GM04504 (cell line): ENCODE measurements at places on chromosomes 16 and 17.

DNA sequence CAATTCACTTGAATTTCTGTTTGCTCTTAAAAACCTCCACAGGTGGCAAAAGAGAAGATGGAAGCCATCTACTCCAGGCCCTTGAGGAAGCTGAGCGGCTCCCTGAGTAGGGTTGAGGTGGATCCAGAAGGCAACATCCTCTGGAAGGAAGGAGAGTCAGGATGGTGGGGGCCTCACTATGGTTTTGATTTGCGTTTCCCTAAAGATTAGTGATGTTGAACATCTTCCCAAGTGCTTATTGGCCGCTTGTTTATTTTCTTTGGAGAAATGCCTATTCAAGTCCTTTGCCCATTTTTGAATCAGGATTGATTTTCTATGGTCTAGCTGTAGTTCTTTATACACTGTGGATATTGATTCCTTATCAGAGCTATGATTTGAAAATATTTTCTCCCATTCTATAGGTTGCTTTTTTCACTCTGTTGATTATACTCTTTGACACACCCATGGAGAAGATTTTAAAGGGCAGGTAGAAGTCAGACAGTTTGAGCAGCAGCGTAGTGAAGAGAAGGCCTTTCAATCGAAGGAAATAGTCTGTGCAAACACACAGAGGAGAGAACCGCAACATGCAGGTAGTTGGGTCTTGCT is 58.6 kb downstream of the WSB1 start:
- no peak for DNase-seq

DNA sequence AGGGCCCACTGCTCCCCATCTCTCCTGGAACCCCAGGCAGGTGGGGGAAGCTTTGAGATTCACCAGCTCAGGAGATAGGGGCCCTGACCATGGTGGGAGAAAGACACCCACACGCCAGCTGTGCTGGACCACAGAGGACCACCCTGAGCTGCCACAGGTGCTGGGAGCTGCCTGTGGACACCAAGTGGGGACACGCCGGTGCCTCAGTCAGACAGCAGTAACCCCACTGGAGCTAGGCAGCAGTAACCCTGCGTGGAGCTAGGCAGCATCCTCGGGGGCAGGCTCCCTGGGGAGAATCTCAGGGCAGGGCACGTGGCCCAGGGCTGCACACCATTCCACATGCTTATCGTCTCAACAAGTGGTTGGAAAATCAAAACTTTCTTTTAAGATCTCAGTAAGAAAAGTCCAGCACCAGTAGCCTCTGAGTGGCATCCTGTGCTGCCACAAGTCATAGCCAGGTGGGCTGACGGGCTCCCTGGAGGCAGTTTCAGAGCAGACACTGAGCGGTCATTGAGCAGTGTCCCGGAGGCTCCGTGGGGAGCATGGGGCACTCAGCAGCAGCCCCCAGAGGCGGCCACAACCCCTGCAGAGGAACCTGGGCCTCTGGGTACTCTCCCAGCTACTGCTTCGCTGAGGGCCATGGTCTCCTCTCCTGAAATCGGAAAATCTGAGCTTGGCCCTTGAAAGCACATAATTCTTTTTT is 8.0 kb upstream of the HEXD start:
- DNase-seq = no peak

DNA sequence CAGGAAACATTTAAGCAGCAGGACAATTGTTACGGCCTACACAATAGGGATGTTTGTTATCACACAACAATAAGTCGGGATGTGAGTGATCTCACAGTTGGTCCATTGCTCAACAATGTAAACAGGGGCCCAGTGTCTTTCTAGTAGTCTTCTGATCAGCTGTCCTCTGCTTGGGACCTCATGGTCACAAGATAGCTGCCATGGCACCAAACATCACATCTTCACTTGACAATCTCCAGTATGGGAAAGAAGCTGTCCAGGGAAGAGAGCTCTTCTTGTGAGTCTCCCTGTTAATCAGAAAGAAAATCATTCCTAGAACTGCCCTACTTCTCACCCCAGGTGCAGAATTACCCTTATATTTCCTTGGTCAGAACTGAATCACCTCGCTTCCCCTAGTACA is 6.3 kb upstream of the GPRC5B start:
- DNase-seq = no peak

DNA sequence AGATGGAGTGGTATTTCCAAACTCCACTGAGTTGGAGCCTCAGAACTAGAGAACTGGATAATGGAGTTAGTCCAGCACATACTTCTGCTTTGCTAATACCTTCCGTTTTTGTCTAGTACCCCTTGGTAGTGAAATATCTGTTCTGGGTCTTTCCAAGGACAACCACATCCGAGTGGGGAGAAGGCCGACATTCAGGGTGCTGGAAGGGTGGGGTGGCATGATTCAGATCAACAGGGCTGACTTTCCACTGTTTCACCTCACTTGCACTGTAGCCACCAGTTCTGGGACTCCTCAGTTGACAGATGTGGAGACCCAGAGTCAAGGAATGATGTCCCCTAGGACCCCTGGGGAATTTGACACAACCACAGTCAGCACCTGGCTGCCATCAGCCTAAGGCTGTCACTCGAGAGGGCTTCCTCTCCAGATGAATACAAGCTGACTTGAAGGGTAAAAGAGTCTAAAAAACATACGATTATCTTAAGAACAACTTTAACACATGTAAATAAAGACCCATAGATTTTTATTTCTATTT is 84.8 kb upstream of the HNF1B start:
- no peak for DNase-seq

DNA sequence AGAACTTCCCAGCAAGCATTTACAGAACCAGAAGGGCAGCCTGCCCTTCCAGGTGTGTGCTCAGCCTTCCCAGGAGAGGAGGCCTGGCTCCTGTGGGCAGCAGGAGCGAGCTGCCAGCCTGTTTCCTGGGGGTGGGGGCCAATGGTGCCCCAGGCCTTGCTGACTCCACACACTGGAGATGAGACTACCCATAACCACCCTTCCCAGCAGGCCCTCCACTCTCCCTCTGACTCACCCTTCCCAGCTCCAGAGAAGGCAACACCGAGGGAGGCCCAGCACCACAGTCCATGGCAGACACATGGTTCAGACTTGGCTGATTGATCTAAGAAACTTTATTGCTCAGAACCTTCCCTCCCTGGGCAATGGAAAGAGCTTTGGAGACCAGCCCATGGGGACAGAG is 1.8 kb upstream of the PRSS53 start:
- peak; percentile 47 for DNase-seq

GRCh38 chr16:16063683-16064082 is 114.3 kb downstream of the ABCC1 start:
- DNase-seq = no peak

DNA sequence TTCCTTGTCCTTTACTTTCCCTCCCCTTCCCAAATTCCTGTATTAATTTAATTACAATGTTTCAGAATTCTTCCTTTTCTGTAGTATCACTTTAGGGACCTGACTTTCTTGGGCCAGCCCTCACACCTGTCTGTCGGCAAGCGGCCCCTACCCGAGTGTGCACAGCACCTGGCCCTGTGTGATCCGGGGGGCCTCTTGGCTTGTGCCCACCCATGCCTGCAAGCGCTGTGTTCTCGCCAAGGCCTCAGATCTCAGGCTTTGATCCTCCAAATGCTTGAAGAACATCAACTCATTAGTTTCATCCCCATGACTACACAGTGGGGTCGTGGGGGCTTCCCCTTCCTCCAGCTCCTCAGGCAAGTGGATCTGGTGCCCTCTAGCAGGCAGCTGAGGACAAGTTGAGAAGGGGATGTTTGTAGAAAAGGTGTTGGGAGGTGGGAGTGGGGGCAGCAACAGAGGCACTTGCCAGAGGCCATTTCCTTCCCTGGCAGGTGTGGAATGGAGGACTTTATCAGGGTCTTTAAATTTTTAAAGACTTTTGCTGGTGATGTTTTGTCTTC is 15.7 kb upstream of the CDH3 start:
- DNase-seq = no peak

GRCh38 chr17:10265100-10265810 is 66.8 kb upstream of the GAS7 start:
- DNase-seq = peak; percentile 87

DNA sequence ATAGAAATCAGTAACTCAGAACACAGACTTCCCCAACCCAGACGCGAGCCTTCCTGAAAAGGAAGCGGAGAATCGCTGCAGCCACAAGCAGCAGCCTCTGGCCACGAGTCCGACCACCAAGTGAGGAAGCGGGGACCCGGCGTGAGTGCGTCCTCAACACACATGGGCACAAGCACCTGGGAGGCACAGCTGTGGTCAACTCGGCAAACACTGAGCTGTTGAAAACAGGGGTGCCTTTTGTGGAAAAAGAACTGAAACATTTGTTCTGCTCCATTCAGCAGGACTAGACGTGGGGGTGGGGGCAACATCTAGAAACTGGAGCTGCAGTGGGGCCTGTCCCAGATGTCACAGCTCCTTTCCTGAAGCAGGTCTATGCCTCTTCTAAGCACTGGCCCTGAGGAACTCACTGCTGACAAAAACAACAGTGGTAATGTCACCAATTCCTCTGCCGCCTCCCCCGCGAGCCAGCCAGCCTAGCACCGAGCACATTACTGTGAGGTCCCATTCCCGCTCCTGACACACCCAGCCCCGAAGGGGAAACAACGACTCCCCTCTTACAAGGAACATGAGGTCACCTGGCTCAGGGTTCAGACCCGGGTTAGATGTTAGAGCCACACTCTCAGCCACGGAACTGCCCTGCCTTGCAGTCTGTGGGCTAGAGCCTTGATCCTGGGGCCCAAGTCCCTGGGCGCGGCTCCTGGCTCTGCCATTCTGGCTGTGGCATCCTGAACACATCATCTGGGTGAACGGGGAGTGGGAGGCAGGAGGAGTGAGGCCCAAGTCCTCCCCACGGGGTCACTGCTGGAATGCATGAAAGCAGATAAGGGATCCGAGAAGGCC is 29.0 kb downstream of the KDM8 start:
- DNase-seq = no peak

- no peak for DNase-seq
These were observed 83.8 kb upstream of the HS3ST4 start for GRCh38 chr16:25608002-25608401.

DNA sequence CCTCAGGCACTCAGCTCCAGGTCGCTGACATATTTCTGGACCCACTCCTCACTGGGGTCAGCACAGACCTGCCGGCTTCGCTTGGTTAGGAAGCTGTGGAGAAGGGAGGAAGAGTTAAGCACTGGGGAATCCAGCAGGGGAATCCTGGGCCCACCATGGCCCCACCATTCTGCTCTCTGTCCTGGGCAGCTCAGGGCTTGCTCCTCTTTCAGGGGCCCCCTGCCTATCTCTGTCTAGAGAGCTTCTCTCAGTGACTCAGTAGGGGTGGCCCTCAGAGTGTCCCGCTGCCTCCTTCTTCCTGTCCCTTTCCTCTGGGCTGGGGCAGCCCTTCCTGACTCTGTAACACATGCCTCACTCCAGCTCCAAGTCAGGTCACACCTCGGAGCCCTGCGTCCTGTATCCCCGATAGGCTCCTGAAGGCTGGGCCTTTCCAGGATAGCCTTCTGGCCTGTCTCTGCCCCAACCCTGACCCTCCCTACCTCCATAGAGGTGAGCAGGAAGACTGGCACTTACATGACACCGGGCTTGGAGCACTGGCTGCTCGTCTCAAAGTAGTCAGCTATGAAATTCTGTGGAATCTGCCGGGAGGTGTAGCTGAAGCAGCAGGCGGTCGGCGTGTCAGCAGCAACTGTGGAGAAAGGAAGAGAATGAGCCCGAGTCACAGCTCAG is 1.1 kb downstream of the CCL3 start:
- DNase-seq = no peak

DNA sequence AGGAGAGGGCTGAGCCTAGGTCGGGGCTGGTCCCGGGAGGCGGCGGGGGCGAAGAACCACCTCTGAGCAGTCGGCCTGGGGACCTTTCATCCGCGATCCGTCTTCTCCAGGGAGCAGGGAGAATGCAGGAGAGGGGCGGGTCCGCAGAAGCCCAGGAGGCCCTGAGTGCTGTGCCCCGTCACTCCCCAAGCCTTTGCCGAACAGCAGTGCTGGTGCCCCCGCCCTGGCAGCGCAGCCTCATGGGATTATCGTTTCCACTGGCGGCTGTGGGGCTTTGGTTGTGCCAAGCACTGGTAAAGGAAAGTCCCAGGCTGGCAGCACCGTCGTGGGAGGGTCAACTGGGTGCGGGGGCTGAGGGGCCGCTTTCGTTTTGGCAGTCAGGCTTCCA is 631 bp downstream of the TBL3 start:
- no peak for DNase-seq

- DNase-seq = no peak
These were observed 52.2 kb downstream of the TRARG1 start for GRCh38 chr17:1331708-1332107.

DNA sequence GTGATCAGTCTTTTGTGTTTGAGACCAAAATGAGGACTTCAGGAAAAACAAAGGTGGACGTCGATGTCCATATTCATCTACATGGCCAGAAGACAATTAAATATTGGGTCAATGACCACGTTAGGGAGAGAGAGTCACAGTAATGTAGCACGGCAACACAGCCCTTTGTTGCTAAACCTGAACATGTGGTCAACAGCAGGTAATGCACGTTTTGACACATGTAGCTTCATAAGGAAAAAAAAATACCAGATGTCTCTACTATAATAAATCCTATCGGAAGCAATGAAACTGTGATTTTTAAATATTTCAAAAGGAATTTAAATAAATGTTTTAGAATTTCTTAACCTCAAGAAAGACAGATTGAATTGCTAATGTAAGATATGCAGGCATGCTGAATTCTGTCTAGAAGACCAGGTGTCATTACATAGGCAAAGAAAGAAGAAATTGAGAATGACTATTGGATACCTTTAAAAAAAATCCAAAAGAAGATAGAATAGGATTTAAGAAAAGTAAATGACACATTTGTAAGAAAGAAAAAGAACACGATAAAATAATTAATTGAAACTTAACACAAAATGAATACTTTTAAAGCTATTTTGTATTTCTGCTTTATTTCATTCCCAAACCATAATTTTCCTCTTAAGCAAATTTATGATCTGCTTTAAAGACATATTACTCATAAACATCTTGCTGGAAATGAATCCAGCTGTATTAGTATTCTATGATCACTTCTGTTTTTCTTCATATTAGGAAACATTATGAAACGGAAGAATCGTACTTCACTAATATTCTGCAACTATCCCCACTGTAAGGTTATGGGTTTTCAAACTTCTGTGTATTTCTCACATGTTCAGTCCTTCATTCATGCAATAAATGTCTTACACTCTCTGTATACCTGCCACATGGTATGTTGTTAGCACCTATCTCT is 30.1 kb downstream of the ABCA8 start:
- no peak for DNase-seq

- DNase-seq = peak; percentile 59
These were observed 997 bp upstream of the CDH11 start for GRCh38 chr16:65122724-65123395.

GRCh38 chr17:45139533-45139920 is 4.0 kb downstream of the ACBD4 start:
- no peak for DNase-seq

DNA sequence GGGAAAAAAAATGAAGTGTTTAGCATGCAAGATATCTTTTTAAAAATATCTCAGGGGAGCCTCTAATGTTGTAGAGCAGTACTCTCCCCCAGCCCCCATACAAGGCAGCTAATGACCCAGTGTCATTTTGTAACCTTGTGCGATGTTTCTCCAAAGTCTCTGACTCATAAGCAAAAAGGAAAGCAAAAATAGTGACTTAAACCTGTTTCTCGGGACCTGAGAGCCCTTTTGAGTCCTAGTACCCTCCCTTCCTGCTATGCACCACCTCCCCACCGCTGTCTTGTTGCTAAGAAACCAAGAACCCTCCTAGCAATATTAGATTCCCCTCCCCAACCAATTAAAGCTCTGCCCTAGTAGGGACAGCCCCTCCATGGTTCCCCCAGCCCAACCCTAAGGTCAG is 2.8 kb downstream of the MYCBPAP start:
- DNase-seq = no peak

GRCh38 chr16:49674990-49675389 is 180.9 kb downstream of the ZNF423 start:
- DNase-seq = no peak

GRCh38 chr16:17759451-17760390 is 289.0 kb upstream of the XYLT1 start:
- DNase-seq = no peak
